ENCODE measurements at places on chromosomes 7 and 10.

- no peak for DNase-seq
These were observed 50.7 kb upstream of the HDAC9 start for GRCh38 chr7:18444826-18445225.

DNA sequence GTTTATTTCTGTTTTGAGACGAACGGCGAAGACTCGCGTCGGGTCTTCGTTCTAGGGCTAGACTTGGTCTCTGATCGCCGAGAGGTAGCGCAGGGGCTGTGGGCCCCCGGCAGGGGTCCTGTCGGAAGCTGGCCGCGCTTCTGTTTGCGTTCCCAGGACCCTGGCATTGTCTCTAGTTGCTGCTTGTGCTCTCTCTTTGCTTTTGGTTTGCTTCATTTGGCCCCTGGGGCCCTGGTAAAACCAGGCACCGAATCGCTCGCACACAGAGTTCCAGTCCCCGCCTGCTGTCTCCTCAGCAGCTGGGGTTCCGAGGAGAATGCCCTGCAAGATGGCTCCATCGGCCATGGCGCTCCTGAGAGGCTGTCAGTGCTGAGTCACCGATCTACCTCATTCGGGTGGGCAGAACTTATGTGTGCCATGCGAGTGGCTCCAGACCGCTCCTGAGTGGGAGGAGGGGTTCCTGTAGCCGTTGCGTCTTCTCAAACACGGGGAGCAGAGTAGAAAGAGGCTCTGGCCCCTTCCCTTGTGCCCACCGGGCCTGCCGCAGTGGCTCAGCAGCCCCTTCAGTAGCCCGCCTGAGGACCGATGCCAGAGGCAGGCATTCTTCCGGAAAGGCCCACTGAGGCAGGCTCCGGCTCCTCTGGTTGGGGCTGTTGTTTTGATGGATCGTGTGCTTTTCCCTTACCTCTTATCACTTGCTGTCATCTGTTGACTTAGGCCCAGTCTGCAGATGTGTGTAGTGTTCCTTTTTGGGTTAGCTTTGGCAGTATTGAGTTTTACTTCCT, 826 bp downstream of the CHPF2 start:
- DNase-seq: no peak

DNA sequence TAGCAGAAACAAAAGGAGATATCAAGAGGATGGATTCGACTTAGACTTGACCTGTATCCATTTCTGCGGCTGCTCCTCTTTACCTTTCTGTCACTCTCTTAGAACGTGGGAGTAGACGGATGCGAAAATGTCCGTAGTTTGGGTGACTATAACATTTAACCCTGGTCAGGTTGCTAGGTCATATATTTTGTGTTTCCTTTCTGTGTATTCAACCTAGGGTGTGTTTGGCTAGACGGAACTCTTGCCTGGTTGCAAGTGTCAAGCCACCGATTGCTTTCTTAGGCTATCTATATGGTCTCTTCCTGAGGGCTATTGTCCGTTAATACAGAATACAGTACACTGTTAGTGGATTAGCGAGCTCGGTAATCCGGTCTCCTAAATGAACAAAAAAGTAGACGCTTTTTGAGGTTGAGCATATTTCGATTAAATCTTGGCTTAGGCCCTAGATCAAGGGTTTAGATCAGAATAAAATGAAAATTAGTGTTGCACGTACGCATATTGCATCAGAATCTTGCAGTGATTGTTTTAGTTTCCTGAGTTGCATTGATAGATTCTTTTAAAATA, 1.2 kb downstream of the PTEN start:
- no peak for DNase-seq

- DNase-seq: no peak
These were observed 11.5 kb downstream of the FAM131B start for GRCh38 chr7:143351060-143351459.

DNA sequence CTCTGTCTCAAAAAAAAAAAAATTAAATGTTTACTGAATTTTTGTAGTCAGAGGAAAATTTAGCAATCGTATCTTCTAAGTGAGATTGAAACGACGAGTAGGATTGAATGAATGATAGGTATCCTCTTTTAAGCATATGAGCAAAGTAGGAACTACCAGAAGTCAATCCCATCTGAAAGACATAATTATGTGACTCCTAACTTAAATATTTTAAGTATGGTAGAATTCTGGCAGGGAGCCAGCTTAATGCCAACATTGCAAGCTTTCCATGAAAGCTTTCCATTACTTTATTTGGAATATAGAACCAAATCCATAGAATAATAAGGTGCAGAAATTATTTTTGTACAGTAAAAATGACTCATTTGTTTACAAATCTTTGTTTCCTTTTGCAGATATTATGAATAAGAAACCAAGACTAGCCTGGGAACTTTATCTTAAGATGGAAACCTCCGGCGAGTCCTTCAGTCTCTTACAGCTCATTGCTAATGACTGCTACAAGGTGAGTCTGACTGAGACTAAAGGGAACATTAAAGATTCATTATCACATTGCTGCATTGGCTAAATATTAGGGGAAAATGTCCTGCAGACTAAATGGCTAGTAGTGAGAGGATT, 50.2 kb upstream of the UBN2 start:
- DNase-seq: no peak

GRCh38 chr10:22651276-22651980, 63.0 kb downstream of the PIP4K2A start:
- no peak for DNase-seq

DNA sequence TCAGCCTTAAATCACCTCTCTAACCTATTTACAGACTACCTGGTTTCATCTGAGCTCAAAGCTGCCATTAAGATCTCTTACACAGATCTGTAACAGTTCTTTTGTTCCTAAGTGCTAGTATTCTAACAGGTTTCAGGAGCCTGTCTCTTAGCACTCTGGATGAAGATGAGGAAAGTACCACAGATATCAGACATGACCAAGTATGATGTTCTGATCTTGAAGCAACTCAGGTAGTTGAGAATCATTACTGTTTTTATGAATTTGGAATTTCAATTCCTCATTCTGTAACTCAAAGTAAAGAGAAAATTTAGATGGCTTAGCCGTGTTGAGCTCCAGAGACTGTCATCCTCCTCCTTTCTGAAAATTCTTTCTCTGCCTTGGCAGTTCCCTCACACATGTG, 30.8 kb downstream of the CCDC186 start:
- DNase-seq: no peak

- DNase-seq: no peak
These were observed 87.7 kb downstream of the SEM1 start for GRCh38 chr7:96621932-96622331.

DNA sequence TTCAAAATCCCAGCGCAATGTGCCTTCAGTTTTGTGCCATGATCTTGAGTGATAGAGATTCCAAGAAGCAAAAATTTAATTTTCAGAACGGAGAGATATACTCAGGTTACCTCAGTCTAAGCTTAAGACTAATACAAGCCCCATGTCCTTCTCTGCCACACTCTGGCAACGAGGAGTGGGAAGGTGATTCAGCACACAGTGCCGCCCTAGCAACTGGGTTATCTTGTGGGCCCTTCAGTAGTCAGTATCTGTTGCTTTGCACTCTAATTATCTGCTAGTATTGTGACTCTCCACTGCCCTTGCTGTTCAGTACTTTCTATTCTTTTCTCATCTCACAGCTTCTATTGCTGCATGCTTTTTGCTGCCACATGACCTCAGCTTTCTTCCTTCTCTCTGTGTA, 39.2 kb upstream of the MKLN1 start:
- DNase-seq: no peak

DNA sequence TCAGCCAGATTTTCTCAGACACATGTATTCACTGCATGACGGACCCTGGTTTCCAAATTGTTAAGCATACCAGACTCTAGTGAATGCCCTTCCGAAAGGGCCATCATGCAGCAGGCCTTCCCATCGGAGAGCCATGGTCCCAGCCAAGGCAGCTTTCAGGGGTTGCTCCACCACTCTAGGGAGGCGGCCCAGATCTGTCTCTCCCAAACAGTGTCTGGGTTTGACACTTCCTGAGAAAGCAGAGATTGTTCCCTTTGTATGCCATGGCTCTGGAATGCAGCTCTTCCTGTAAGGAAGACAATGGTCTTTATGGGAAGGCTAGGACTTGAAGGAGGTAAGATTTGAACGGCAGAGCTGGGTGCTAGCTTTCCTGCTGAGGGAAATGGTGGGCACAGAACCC, 178.8 kb upstream of the BMPER start:
- no peak for DNase-seq

GRCh38 chr10:88457660-88458059, 125.5 kb downstream of the RNLS start:
- DNase-seq: no peak

DNA sequence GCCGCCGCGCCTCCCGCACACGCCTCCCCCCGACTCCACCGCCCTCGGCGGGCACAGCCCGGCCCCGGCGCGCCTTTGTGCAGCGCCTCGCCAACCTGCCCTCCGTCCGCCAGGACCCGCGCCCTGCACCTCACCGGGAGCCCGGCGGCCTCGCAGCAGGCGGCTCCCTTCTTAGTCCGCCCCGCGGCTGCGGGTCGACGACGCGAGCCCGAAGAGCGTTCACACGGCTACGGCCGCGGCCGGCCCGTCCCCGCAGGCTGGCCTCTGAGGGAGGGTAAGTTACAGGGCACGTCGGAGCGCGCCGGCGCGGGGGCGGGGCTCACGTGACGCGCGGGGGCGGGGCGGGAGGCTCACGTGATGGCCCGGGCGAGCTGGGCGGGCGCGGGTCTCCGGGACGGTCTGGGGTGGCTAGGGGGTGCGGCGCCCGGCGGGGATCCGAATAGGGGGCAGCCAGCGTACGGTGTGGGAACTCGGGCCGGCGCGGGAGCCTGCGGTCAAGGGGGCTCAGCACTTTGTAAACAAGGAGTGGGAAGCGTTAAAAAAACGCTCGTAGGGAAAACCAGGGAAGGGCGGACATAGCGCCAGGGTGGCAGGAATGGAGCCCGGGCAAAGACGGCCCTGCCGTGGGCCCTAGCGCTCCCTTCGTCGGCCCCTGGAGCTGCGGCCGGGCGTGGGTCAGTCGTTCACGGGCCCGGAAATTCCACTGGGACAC, at the start of gene ARHGAP12:
TSS of gene ARHGAP12 (minus strand) at position 283 of the 712 bp plus-strand sequence. CDS start 19,976 bp downstream, outside the sequence.
- DNase-seq: no peak

- no peak for DNase-seq
These were observed 7.8 kb downstream of the PDIA4 start for GRCh38 chr7:149020483-149020882.

GRCh38 chr7:107070710-107071109, 26.2 kb downstream of the PRKAR2B start:
- DNase-seq: no peak

GRCh38 chr10:19874791-19875190, 58.6 kb downstream of the PLXDC2 start:
- DNase-seq: no peak

- no peak for DNase-seq
These were observed 472 bp downstream of the SFRP4 start for GRCh38 chr7:37916017-37916672.

DNA sequence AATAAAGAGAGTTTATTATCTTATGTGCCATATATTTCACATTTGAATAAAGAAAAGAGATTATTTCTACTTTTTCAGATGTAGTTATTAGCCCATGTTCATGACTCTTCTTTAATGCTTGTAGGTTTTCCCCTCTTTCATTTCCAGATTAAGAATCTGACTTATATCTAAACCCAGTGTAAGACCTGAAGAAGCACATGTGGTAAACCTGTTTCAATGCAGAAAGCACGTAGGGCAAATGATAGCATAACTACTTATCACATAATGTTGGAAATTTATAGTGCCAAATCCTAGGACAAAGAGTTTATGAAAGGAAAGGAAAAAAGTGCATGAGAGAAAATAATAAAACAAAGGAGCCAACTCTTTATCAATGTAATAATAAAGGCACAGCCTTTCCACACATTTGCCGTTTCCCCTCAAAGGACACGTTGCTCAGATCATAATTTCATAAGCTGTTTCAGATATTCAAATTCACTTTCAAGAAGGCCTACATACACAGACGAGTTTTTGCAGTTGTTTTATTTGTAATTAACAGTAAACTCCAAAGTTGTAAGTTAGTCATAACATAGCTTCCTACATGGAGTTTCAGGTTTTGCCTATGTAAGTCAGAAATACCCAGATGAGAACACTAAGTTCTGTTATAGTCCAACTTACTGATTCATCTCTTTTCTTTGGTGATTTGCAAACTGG, 88.8 kb upstream of the MDFIC start:
- DNase-seq: no peak

DNA sequence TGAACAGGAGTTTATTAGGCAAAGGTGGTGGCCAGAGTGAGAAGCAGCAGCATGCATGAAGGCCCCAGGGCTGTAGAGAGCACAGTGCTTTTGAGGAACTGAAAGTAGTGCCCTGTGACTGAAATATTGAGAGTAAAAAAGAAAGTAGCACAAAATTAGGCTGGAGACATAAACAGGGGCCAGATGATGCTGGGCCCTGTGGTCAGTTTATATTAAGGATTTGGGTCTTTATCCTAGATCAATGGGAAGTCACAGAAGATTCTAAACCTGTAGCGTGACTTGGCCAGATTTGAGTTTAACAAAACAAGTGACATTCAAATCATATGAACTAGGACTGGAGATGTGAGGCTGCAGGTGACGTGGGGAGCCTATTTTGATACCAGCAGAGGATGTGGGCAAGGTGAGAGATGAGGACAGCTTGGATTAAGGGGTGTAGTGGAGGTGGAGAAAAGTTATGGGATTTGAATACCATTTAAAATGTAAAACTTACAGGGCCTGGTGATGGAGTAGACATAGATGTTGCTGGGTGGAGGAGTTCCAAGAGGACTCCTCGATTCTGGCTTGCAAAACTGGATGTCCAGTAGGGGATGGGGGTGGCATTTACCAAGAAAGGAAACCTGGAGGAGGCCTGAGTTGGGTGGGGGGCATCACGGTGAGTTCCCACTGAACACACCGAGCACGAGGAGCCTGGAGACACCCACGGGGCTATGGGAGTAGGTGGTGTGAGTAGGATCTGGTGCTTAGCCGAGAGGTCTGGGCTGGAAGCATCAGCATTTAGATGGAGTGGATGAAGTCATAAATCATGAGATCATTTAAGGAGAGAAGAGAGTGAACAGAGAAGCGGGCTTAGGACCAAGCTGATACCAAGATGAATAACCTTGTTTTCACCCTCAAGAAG, 52.8 kb downstream of the HHEX start:
- no peak for DNase-seq

DNA sequence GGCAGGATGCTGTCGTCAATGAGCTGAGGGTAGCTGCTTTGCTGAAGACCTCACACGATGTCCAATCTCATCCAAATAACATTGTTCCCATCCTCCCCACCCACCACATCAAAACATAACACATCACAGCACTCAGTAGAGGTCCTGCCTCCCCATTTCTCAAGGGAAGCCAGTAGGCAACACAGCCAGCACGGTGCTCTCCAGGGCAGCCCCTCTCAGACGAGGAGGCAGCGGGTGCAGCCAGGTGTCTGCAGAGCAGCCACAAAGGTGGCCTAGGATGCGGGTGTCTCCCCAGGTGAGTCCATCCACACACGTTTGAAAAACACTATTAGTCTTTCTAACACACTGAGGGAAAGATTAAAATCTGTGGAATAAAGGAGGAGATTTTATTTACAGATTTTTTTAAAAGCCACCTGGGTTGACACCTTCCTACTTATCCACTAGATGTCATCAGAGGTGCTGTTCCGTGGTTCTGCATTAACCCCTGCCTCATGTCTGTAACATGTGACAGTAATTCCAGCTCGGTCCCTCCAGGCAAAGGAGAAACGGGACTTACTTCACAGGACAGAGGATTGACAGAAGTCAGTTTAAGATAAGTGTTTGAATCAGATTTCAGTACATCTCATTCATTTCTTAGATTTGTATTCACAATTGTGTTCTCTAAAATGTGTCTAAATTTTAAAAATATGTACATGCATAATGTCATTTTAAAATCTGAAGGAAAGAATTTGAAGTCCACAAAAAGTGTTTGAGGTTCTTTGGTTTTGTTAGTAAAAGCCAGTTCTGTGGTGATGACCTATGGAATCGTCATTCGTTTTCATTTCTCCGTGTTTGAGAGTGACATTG, 68.0 kb downstream of the LANCL2 start:
- DNase-seq: no peak

All from iPS DF 6.9 (cell line).